NCI-H1092 (cell line): ENCODE measurements at places on chromosomes 7 and 10.

GRCh38 chr10:94097656-94098055 lies 103.9 kb downstream of the PLCE1 start:
- DNase-seq: no peak

DNA sequence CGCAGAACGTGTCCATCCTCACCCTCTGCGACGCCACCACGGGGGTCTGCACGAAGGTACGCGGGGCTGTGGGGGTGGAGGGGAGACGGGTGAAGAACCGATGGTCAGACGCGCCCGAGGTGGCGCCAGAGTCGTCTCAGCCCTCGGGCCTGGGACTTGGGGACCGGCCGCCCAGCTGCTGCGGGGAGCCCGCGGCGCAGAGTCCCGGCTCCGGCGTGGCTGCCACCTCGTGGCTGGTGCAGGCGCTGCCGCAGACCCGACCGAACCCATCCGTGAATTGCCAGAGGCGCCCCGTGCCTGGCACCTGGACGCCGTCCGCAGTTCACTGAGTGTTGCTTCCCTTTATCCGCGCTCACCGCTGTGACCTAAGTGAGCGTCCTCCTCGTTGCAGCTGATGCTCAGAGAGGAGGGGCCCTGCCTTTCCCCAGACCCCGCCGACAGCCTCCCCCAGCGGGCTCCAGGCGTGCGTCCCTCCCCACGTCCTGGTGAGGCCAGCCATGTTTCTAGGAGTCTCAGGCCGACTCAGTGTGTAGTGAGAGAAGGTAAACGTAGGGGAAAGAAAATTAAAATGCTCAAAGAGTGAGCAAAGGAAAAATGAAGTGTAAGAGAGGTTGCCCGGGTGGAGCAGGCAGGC lies 208.7 kb downstream of the PAXIP1 start:
- DNase-seq: no peak

DNA sequence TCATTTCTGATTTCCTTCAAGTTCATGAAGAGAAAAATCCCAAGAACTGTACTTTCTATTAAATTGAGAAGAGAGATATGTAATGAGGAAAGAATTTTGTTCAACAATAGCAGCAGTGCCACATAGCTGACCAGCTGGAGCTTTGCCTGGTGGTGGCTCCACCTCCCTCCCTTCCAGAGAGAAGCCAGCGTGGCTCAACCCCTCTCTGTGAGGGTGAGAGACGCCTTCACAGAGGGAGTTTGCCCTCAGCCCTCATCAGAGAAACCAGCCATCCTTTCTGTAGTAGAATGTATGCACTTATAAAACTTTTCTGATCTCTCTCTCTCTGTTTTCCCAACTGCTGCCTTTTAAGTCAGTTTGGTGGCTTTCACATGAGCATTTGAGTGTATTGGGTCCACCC lies 20.5 kb upstream of the COL1A2 start:
- DNase-seq: no peak

DNA sequence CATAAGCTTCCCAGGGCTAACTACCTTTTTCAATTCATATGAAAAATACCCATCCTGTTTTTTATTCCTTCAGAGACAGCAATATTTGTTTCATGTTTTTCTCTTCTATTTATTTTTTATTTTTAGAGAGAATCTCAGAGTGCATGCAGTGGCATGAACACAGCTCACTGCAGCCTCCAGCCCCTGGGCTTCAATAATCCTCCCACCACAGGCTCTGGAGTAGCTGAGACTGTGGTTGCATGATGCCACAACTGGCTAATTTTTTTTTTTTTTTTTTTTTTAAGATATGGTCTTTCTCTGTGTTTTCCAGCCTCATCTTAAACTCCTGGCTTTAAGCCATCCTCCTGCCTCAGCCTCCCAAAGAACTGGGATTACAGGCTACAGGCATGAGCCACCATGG lies 296.7 kb upstream of the AKR1E2 start:
- no peak for DNase-seq

- no peak for DNase-seq
Observed at GRCh38 chr10:117933036-117933435, 113.7 kb downstream of the RAB11FIP2 start.

- no peak for DNase-seq
Observed at GRCh38 chr7:72152161-72153131, 259.7 kb downstream of the CALN1 start.

DNA sequence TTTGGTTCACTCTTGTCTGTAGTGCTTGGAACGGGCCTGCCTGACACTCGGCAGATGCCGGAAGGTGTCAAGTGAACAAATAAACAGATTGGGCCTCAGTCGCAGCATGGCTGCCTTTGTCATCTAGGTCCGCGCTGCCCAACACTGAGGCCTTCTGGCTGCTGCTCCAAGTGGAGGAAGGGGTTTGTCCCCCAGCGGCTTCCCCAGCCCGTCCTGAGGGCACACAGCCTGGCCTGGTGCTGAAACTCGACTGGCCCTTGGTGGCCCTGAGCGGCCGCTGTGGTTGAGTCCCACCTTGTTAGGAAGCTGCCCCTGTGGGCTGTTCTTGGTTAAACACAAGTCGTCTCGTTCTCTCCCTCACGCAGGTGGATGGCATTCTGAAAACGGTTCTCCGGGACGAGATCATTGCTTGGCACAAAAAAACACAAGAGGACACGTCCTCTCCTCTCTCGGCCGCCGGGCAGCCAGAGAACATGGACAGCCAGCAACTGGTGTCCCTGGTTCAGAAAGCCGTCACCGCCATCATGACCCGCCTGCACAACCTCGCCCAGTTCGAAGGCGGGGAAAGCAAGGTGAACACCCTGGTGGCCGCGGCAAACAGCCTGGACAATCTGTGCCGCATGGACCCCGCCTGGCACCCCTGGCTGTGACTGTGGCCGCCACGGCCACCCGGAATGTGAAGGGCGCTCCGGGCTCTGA lies 132.1 kb downstream of the SMURF1 start:
- DNase-seq: no peak

GRCh38 chr10:98858525-98858924 lies 377.1 kb downstream of the HPSE2 start:
- DNase-seq: no peak

DNA sequence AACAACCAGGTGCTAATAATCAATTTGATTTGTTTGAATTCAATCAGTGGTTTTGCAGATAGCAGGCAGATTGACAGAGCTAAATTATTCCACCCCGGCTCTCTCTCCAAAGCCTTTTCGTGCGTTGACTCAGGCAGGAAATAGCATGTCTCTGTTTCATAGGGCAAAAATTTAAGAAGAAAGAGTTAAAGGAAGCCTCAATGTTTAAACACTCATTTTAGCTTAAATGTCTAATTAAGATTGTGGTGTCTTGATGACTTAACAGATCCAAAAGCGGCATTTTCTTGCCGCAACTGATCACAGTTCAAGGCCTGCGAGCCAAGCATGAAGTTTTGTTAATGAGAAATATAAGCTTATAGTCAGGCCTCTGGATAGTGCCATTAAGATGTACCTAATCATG lies 1051.1 kb upstream of the AUTS2 start:
- no peak for DNase-seq

DNA sequence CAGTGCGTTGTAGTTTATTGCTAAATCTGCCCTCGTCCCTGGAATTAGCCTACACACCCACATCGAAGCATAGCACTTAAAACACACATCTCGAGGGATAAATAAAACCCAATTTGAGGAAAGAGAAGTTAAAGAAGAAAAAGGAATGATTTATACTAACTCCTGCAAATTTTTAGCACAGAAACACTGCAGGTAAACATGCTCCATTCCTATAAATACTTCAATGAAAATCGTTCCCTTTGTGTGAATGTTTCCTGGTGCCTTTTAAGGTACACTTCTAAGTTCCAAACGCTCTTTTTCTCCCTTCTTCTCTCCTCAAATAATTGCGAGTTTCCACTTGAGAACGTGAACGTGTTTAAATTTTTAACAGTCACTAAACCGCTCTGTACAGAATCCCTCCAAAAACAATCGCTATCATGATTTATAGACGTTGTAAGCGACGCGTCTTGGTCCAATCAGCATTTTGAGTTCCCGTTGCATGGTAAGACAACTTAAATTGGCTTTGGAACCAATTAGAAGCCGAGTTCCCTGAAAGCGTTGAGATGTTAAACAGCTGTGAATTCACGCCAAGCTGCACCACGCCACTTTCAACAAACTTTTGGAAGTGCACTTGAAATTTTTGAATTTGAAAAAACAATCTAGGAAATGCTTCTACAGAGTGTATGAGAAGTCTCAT lies 12.5 kb upstream of the EBLN1 start:
- DNase-seq: peak; percentile 35

DNA sequence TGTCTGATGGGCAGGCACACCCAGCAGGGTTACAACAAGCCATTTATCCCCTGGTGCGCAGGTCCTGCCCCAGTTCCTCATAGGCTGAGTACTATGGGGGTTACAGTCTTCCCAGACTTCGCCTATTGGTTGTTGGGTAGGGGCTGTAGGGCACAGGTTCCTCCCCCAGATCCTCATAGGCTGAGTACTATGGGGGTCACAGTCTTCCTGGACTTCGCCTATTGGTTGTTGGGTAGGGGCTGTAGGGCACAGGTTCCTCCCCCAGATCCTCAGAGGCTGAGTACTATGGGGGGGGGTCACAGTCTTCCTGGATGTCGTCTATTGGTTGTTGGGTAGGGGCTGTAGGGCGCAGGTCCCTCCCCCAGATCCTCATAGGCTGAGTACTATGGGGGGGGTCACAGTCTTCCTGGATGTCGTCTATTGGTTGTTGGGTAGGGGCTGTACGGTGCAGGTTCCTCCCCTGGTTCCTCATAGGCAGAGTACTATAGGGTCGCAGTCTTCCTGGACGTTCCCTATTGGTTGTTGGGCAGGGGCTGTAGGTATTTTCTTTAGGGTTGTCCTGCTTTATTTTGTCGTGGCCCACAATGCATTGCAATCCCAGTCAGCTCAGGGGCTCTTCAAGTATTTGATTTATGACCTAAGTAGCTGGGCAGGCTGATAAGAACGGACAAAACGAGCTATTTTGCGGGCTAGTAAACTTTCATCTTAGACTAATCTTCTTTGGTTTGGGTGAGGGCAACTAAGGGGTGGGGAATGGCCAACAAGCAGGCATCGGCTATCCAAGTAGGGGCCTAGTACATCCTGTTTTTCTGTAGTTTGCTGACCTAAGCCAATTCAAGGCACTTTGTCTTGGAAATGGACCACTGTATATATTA lies 3.4 kb downstream of the LRRC27 start:
- DNase-seq: no peak

GRCh38 chr7:70884440-70884764 lies 247.5 kb upstream of the GALNT17 start:
- no peak for DNase-seq

DNA sequence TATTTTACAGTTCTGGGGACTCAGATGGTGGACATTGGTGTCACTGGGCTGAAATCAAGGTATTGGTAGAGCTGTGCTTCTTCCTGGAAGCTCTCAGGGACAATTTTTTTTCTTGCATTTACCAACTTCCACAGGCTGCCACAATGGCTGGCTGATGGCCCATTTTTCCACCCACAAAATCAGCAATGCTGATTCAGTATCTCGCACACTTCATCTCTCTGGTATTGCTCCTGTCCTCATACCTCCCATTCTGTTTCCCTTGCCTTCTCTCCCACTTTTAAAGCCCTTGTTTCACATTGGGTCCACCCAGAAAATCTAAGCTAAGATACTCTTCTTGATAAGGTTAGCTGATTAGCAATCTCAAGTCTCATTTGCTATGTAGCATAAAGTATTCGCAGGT lies 530.9 kb upstream of the POM121L12 start:
- DNase-seq: no peak

- no peak for DNase-seq
Observed at GRCh38 chr10:100348389-100348927, 1.4 kb downstream of the SCD start.

- DNase-seq: no peak
Observed at GRCh38 chr10:17792991-17793390, 16.2 kb upstream of the MRC1 start.

GRCh38 chr10:98450618-98451017 lies 3.9 kb upstream of the HPS1 start:
- DNase-seq: no peak

- no peak for DNase-seq
Observed at GRCh38 chr7:95330961-95331337, 6.6 kb upstream of the PON1 start.

DNA sequence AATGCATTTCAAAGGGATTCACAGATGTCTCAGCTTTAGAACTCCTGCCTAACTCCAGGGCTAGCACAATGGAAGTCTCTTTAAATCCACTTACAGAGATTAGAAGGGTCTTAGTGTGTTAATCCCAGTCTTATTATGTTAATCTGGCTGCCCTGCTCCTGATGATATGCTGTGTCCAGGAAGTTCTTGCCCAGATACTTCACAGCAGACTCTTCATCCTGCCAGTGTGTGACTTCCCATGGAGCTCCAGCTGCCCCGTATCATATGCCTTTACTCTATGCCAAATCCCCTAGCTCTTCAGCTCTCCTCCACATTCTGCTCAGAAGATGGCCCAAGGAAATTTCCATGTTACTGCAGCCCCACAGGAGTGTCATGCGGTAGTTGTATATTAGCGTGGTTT lies 533.8 kb downstream of the GALNT17 start:
- no peak for DNase-seq

GRCh38 chr7:133504825-133505224 lies 251.9 kb downstream of the EXOC4 start:
- DNase-seq: no peak

GRCh38 chr7:24821045-24821753 lies 63.9 kb upstream of the GSDME start:
- DNase-seq: no peak

GRCh38 chr7:102258073-102258748 lies 28.5 kb upstream of the SH2B2 start:
- no peak for DNase-seq

DNA sequence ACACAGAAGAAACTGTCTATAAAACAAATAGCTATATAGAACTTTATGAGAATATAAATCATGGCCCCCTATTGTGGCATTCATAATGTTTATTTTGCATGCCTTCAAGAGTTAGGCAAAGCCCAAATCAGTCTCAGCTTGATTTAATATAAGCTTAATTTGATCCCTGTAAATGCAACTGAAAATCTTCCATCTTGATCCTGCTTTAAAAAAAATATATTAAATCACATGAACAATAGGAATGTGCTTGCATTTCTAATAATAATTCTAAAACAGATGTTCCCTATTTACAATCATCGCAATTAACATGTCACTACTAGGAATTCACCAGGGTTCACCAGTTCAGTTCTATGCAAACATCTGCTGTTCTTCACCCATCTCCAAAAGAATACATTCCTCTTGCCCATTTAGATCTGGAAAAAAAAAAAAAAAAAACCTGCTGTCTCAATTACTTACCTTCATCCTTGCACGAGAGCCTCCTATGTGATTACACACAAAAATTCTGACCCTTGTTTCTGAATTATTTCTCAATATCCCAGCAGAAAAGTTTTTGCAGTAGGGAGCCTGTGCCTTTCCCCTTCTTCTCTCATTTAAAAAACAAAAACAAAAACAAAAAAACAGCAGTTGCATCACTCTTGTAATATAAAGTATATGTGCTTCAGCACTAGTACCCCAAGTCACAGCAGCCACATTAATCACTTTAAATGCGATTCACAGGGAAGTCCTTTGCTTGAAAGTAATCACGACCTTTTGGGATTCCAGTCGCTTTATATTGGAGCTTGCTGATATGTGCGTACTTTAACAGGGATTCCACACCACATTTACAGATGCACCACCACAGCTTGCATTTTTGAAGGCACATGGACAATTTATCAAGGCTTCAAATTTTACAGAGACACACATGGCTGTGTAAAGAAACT lies 194.8 kb upstream of the KMT2E start:
- no peak for DNase-seq

GRCh38 chr7:104848138-104848990 lies 165.6 kb upstream of the KMT2E start:
- DNase-seq: peak; percentile 66
